ENCODE measurements at places on chromosomes 13 and 19.
A peak's percentile ranks its signal among the peaks of the same experiment; 100 is the strongest.

DNA sequence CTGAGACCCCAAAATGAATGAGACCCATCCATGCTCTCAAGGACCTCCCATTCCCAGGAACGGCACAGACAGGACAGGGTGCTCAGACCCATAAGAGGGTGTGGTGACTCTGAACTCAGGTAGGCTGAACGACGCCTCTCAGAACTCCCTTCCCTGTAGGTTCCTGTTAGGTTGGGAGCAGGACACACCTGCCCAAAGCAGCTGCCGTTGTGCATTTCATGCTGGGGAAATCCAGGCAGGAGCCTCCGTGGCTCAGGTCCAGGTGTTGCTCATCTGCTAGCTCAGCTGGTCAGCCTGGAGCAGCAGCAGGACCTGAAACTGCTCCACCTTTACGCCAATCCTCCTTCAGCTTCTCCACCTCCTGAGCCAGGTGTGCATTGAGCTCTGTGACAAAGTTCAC is 19.1 kb upstream of the TEX101 start:
- no peak for DNase-seq

GRCh38 chr13:111161601-111162600 is 46.8 kb downstream of the ARHGEF7 start:
- DNase-seq = no peak

GRCh38 chr19:28009696-28010095 is 1203.3 kb downstream of the UQCRFS1 start:
- DNase-seq = peak; percentile 10

DNA sequence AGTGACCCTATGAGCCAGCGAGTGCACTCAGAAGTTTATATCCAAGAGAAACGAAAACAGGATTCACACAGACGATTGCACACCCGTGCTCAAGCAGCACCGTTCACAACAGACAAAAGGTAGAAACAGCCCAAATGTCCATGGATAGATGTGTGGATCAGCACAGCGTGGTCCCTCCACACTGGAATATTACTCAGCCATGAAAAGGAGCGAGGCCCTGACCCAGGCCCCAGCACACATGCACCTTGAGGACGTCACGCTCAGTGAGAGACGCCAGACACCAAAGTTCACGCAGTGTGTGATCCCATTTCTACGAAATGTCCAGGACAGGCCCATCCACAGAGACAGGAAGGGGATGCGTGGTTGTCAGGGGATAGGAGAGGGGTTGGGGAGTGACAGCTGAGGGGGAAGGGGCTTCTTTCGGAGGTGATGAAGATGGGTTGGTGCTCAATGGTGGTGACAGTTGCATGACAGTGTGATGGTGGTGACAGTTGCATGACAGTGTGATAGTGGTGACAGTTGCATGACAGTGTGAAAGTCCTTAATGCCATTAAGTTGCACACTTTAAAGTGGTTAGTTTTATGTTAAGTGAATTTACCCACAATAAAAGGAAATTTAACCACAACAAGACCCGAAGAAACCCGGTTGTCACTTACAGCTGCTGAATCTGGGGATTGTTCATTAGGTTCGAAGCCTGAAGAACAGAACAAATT is 18.9 kb upstream of the SLC39A3 start:
- DNase-seq = no peak

DNA sequence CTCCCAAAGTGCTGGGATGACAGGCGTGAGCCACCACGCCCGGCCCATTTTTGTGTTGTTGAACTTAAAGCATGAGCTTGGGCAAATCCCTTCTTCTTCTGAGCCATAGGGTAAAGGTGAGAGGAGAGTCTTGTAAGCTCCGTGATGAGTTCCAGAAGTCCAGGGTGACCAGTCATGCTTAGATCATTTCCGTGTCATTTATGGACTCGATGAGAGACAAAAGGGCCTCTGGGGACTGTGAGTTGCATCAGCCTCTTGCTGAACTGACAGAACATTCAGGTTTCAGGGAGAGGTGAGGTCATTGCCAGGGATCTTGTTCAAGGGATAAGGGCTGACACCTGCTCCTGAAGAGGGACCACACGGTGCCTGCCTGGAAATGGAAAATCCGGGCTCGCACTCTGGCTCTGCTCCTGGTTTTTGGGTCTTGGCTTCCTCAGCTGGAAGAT is 53.6 kb downstream of the GADD45B start:
- peak; percentile 97 for DNase-seq

DNA sequence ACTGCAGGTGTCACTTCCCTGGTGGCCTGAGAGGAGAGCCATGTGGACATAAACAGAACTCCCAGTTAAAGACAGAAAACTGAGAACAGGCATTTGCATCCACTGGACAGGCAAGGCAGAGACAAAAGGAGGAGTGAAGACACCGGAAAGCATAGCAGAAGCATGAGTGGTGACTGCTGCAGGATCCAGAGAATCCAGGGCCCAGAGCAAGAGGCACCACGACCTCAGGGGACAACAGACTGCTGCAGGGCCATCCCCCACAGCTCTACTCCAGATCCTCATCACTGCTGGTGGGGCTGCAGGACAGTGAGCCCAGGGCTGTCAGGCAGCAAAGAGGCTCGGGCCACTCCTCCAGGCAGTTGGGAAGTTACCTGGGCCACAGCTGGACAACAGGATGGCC is 14.5 kb upstream of the ISYNA1 start:
- no peak for DNase-seq

DNA sequence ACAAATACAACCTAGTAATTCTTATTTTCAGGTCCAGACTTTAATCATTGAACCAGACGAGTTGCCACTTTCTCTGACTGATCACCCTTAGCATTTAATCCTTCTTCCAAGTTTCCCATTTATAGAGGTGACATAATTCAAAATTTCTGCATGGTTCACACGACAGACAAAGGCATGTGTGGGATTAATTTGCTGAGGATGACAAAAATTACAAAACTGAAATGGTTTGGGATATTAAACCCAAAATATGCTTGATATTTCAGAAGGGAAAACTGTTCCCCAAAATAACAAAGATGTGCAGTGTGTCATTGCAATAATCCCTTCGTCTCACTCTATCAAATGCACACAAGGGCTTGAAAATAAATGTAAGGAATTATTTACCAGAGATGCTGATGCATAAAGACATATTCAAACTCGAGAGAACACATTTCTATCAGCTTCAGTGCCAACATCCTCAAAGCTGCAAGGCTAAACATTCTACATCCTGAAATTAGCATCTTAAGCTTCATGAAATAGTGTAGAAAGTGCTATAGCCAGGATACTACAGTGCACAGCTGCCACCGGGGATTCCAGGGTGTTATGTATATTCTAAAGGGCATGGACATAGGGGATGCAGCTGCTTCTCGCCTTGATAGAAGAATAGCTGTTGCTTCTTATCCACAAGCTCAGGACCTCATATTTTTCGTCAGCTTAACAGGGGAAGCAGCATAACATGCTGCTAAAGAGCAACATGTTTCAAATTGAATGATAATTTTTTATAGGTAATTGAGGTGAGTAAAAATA is 198.7 kb upstream of the SLITRK1 start:
- no peak for DNase-seq

GRCh38 chr19:3855320-3855719 is 13.5 kb downstream of the ZFR2 start:
- no peak for DNase-seq

DNA sequence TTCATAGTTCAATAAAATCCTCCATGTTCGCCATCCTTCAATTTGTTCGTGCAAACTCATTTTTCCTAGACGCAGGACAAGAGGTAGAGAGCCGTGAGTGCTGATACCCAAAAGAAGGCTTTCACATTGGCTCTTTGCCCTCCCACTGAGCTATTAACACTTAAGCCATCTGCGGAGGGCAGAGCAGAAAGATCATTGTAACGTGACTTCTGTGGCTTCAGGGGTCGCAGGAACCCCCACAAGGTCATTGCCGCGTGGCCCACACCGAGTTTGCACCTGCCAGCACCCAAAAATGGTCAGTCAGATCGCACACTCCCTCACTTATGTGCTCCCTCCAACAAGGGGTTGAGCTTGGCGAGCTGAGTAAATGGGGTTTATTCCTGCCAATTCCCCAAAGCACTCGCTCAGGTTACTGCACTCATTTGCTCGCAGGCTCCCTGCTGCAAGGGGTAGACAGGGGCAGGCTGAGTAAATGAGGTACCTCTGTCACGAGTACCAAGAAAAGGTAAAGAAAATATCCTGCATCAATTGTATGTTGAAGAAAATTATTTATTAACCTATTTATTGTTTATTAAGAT is 144.1 kb downstream of the PRR20E start:
- no peak for DNase-seq

GRCh38 chr13:48494874-48495273 is 38.0 kb downstream of the RCBTB2 start:
- no peak for DNase-seq

- peak; percentile 92 for DNase-seq
Observed at GRCh38 chr13:93227878-93228642, 1.5 kb downstream of the GPC6 start.

DNA sequence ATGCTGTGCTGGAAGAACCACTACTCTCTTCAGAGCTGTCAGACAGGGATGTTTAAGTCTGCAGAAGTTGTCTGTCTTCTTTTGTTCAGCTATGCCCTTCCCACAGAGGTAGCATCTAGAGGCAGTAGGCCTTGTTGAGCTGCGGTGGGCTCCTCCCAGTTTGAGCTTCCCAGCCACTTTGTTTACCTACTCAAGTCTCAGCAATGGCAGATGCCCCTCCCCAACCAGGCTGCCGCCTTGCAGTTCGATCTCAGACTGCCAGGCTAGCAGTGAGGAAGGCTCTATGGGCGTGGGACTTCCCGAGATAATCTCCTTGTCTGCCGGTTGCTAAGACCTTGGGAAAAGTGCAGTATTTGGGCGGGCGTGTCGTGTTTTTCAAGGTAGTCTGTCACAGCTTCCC is 42.1 kb upstream of the UQCRFS1 start:
- no peak for DNase-seq

DNA sequence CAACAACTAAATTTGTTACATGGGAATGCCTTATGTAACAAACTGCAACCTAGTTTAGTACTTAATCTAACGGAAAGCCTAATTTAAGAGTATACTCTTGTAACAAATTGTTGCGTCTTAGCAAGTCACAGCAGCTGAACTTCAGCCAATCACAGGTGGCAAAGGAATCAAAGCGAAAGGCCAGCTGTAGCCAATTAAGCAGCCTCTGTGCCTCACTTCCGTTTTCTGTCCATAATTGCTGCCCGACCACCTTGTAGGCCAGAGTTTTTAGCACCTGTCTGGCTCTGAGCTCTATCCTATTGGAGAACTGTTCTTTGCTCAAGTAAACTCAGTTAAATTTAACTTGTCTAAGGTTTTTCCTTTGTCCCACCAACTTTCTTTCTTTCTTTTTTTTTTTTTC is 18.1 kb upstream of the HSPH1 start:
- DNase-seq = no peak

GRCh38 chr19:53520547-53521372 is 17.2 kb upstream of the ZNF331 start:
- DNase-seq = peak; percentile 99

DNA sequence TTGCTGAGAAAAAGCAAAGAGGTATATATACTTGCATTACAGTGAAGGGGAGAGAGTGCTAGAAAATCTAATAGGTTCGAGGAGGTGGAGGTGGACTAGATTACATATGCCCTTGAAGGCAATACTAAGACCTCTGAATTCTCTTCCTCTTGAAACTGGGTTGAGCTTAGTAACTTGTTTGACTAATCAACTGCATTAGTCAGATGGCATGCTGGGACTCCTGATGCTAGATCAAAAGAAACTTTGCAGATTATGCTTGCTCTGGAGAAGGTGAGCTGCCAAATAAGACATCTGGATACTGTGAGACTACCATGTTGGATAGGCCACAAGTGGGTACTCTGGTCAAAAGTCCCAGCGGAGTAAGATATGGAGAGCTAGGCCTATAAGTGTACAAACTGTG is 331.3 kb downstream of the KLF5 start:
- no peak for DNase-seq

DNA sequence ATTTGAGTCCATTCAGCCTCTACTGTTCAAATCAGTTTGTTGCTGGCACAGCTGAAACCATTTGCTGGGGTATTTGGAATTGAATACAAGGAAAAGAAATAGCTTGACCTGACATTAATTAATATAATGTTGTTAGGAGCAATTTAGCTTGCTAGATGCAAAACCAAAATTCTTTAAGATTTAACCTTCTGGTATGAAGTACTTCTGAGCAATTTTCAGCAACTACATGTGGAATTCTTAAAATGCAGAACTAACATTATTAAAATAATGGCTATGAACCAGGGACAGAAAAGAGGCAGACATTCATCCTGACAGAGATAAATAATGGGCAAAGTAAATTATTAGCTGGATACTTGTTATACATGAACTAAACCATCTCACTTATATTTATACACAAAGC is 160.0 kb upstream of the MIR17HG start:
- DNase-seq = no peak

GRCh38 chr19:1657746-1658145 is 5.3 kb upstream of the TCF3 start:
- no peak for DNase-seq

DNA sequence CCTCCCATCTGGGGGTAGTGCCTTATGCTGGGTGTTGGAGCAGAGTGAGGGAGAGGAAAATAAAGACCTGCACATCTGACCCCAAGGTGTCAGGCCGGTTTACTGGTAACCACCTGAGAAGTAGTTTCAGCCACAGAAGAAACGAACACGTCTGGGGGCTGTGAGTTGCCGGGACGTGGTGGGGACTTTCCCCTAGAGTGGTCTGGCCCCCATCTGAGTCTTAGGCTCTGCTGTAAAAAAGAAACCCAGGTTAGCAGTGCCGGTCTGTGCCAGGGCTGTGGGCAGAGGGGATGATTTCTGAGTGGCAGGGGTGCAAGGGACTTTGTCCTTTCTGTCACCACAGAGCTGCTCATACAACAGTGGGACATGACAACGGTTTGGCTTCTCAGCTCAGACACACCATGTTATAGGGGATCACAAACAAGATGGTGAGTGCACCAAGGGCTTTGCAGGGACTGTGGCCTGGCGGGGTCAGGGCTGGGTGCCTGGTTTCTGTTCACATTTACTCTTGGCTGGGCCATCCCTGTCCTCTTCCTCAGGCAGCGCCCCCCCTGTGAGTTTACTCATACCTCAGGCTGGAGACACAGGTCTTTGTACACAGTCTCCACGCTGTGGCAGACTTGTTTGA is 9.0 kb downstream of the GCDH start:
- DNase-seq = no peak

GRCh38 chr13:77697217-77698103 is at the start of gene SLAIN1:
Gene SLAIN1, plus strand, starts transcription at chr13:77697687. Its CDS starts 227 bp downstream, at chr13:77697914.
- peak; percentile 27 for DNase-seq

GRCh38 chr19:34181111-34181864 is 9.0 kb downstream of the LSM14A start:
- no peak for DNase-seq

- DNase-seq = peak; percentile 58
Observed at GRCh38 chr19:10420444-10421239, at the start of gene PDE4A. Gene PDE4A, plus strand, starts transcription at chr19:10420538. Its CDS starts 227 bp downstream, at chr19:10420765.

DNA sequence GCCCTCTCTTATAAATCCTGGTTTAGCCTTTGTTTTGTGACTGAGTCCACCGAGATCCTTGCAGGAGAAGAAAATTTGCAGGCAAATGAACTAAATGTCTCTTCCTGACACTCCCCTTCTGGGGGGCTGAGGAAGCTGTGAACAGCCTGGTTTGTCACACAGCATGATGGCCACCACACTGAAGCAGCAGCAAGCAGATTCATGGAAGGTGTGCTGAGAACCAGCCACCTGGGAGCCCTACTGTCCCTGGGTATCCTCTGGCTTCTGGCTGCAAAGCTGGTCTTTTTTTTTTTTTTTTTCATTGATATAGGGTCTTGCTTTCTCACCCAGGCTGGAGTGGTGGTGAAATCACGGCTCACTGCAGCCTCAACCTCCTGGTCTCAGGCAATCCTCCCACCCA is 11.2 kb downstream of the MRPS12 start:
- DNase-seq = no peak

GRCh38 chr19:43470288-43470687 is 4.9 kb upstream of the LYPD3 start:
- DNase-seq = peak; percentile 55

All from fibroblast of skin of right biceps (primary cell).